ENCODE measurements at places on chromosomes 13 and 19.

DNA sequence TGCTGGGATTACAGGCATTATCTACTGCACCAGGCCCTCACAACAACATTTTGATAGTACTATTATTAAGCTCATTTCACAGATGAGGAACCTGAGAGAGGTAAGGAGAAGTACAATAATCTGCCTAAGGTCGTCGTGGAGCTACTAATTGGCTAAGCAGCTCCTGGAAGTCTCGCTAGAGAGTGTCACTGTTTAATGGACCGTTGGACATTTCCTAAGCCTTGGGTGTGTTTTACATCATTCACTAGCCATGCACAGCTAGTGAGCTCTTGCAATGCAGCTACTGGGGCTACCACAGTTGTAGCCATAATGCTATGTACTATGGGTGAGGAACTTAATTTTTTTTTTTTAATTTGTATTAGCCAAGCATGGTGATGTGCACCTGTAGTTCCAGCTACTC is 34.0 kb upstream of the OR1M1 start:
- DNase-seq, result no peak

GRCh38 chr13:113938246-113938645 is 35.6 kb downstream of the C13orf46 start:
- DNase-seq, result no peak

- no peak for DNase-seq
Measured at GRCh38 chr19:32537580-32537979, 43.4 kb upstream of the PDCD5 start.

DNA sequence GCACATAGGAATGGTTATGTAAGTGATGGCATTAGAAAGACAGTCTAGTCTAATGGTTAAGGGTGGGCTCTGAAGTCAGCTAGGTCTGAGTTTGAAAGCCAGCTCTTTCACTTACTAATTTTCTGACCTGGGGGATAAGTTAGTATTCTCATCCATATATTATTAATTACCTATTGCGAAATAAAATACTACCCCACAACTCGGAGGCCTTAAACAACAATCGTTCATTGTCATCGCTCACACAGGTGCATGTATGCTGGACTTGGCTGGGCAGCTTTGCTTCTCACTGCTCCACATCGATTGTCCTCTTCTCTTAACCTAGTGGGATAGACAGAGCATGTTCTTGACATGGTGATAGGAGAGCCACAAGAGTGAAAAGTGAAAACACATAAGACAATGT is 54.7 kb downstream of the TNFSF11 start:
- DNase-seq, result no peak
